ENCODE measurements at places on chromosomes 7 and 10.

GRCh38 chr7:121433775-121434174 lies 37.7 kb upstream of the FAM3C start:
- no peak for DNase-seq

DNA sequence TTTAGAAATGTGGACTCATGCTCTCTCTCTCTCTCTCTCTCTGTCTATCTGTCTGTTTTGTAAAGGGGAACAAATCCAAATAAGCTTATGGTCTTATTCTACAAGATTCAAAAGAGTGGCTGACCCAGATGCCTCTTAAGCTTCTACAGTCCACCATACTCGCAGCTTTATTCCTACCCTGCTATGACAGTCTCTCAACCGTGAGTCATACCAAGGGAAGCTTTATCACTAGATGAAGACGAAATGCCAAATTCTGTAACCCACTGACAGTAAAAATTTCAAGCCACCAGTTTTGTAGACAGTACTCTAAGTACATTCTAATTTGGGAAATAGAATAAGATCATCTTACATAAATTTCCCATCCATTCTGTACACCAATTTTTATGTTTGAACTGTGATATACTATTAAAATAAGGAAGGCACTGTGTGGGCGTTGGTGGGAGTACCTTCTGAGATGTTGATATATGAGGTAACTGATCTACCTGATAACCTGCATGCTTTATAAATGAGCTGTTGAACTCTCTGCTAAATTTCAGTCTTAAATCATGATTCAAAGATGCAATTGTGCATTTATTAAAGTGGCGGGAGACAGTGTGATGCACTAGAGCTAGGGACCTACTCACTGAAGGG lies 153.2 kb downstream of the KLF6 start:
- DNase-seq: no peak

GRCh38 chr10:70692043-70692603 lies 19.8 kb downstream of the ADAMTS14 start:
- DNase-seq: no peak

- no peak for DNase-seq
These were observed 7.0 kb downstream of the VPS37D start for GRCh38 chr7:73674468-73675124.

DNA sequence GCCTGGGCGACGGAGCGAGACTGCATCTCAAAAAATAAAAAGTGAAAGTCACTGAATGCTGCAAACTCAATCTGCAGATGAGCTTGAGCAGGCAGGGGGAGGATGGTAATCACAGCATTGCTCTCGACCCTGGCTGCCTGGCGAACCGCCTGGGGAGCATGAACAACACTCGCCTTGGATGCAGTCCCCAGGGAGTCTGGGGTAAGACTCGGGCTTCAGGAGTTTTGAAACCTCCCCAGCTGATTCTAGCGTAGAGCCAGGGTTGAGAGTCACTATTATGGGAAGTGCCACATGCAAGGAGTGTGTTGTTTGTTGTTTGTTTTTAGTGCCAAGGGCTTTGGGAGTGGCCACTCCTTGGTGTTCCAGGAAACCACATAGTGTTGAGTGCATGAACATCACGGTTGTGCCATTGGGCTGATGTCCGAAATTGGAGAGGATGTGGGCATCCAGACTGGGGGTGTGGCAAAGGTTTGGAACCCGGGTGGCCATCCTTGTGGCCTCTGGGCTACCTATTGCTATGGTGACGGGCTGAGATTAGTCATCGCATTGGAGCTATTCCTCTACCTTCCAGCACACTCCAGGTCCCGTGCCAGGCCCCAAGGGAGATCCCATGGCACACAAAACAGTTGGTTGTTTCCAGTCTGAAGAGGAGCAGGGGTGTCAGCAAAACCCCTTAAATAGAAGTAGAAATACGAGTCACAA lies 92.6 kb downstream of the RGS10 start:
- DNase-seq: no peak

- no peak for DNase-seq
These were observed 16.3 kb upstream of the GIMAP6 start for GRCh38 chr7:150648353-150649079.

- DNase-seq: peak; percentile 26
These were observed 127.9 kb upstream of the PRSS58 start for GRCh38 chr7:142385491-142386340.

GRCh38 chr7:145817687-145818086 lies 298.9 kb upstream of the CNTNAP2 start:
- DNase-seq: no peak

GRCh38 chr10:24168258-24169170 lies 40.4 kb upstream of the KIAA1217 start:
- DNase-seq: no peak

DNA sequence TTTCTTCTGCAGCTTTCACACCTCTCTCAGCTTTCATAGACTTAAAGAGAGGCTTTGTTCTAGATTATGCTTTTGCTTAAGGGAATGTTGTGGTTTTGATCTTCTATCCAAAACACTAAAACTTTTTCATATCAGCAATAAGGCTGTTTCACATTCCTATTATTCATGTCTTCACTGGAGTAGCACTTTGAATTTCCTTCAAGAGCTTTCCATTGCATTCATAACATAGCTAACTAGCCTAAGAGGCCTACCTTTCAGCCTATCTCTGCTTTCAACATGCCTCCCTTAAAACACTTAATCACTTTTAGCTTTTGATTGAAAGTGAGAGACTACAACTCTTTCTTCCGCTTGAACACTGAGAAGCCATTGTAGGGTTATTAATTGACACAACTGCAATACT lies 1117.0 kb upstream of the PHF14 start:
- no peak for DNase-seq

- DNase-seq: no peak
These were observed 44.0 kb downstream of the ASB4 start for GRCh38 chr7:95529701-95530100.

GRCh38 chr7:37540917-37541316 lies 92.3 kb upstream of the ELMO1 start:
- DNase-seq: no peak

DNA sequence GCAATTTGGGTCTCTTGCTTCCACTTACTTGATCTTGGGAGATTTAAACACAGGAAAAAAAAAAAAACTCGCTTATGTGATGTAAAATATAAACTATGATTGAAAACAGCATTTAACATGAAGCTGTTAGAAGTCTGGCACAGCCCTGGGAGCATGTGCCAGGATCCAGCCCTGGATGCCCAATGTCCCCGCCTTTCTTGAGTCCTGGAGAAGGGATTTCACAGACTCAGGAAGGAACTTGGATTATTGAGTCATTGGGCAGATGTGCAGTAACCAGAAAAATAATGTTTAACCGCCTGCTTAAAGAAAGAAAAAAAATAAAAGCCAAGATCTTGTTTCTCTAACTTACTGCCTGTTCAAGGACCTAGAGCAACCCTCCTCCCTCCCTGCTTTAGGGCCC lies 3.7 kb upstream of the JCAD start:
- DNase-seq: no peak

GRCh38 chr7:19899529-19899928 lies 126.1 kb upstream of the TMEM196 start:
- no peak for DNase-seq

- DNase-seq: no peak
These were observed 9.7 kb upstream of the ZNF485 start for GRCh38 chr10:43596546-43596945.

DNA sequence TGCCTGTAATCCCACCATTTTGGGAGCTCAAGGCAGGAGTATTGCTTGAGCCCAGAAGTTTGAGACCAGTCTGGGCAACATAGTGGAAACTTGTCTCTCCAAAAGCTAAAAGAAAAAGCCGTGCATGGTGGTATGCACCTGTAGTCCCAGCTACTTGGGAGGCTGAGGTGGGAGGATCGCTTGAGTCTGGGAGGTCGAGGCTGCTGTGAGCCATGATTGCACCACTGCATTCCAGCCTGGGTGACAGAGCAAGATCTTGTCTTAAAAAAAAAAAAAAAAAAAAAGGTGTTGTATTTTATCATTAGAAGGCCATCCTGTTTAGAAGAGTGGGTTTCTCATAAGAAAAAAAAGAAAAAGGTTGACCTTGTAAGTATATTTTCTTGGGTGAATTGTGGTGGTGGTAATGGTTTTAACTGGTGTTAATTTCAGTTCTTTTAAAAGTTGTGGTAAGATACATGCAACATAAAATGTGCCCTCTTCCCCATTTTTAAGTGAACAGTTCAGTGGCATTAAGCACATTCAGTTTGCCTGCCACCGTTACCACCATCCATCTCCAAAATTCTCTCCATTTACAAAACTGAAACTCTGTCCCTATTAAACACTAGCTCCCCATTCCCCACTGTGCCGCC lies 34.7 kb downstream of the GRIFIN start:
- no peak for DNase-seq

GRCh38 chr7:75048435-75049379 lies 24.9 kb downstream of the RCC1L start:
- no peak for DNase-seq

GRCh38 chr7:159149488-159149887 lies 4.8 kb upstream of the VIPR2 start:
- no peak for DNase-seq

- DNase-seq: no peak
These were observed 396.7 kb downstream of the EXOC4 start for GRCh38 chr7:133649593-133649992.

- no peak for DNase-seq
These were observed 208.0 kb upstream of the C7orf33 start for GRCh38 chr7:148382596-148382995.

- no peak for DNase-seq
These were observed 334.7 kb upstream of the CHRM2 start for GRCh38 chr7:136533732-136534131.

- no peak for DNase-seq
These were observed 380.0 kb downstream of the REEP3 start for GRCh38 chr10:63901228-63901627.

GRCh38 chr10:84632866-84633265 lies 304.5 kb downstream of the CCSER2 start:
- DNase-seq: no peak

- DNase-seq: no peak
These were observed 1.7 kb downstream of the ELFN1 start for GRCh38 chr7:1671594-1672451.

GRCh38 chr7:109763611-109764010 lies 1193.9 kb downstream of the DNAJB9 start:
- DNase-seq: no peak

DNA sequence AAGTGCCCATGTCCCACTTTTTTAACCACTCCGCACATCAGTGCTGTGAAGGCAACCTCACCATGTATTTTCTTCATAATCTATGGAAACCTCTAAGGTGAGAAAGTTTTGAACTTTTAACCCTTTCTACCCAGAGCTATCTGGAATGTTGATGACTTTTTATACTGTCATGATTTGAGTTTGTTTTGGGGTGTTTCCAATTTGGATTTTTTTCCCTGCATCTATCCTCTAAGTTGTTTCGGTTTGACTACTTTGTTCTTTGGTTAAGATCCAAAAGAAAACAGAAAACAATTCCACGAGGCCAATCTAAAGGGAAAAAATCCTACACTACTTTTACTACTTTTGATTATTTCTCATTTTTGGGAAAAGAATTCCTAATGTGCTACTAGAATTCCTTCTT lies 279.7 kb downstream of the USP6NL start:
- DNase-seq: no peak

- no peak for DNase-seq
These were observed 1127.7 kb upstream of the LRRTM3 start for GRCh38 chr10:65798133-65798532.

GRCh38 chr10:27646194-27646593 lies 99.4 kb downstream of the MKX start:
- no peak for DNase-seq

DNA sequence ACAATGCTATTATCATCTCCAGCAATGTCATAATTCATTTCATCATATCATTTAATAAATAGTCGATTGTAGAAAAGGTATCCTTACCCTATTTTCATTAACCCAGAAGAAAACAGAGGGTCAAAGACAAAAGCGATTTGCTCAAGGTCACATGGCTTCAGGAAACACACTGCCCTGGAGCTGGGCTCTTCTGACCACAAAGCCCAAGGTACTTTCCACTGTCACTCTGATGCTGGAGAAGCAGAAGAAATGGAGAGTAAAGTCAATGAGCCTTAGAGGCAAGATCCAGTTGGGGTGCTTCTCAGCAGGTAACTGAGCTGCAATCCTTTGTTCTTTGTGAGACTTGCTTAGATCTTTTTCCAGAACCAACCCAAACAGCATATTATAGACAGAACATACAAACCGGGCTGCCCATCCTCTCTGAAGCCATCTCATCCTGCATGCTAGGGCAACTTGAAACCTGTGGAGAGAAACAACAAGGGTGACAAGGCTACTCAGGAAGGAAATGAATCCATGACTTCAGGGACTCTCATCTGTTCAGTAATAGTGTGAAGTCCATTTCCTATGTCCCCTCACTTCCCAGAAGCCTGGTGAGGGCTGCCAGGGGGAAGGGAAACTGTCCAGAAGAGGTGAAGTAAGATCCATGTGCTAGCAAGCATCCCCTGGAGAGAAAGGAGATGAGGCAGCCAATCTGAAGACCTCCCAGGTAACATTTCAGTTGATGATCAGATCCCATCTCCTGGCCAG lies 148.6 kb upstream of the SVIL start:
- DNase-seq: no peak

GRCh38 chr7:101161692-101162471 lies 3.5 kb downstream of the VGF start:
- no peak for DNase-seq

DNA sequence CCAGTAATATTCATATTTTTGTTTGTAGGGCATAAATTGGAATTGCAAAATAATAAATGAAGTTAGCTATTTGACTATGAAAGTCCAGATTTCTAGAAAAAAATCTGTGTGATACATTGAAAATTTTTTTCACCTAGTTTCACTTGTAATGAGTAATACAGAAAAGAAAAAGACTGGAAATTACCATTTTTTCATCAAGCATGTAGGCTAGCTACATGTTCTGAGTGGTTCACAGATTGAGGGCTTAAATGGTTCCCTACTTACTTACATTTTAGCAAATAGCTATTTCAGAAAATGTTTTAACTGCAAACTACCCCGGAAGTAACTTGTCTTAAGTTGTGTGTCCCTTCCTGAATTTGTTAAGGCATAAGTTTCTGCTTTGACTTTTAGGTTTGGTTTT lies 396.0 kb downstream of the PHF14 start:
- DNase-seq: no peak

GRCh38 chr10:15314482-15315045 lies 56.5 kb downstream of the FAM171A1 start:
- DNase-seq: no peak

DNA sequence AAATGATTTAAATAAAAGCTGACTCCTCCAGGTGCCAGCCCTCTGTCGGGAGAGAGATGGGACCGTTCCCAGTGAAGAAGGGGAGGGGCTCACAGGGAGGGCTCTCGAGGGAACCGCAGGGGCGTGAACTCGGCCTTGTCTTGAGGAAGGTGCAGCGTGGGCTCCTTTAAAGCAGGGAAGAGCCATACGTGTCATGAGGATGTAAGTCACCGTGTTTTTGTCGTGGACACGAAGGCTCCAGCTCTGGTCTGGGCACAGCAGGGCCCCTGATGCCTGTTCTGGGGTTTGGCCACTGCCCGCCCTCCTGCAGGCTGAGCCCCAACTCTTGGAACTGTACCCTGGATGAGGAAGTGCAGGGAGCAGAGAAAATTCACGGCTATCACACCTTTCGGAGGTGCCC lies 45.0 kb downstream of the JAKMIP3 start:
- no peak for DNase-seq

- no peak for DNase-seq
These were observed 244.3 kb downstream of the PHF14 start for GRCh38 chr7:11217848-11218565.

GRCh38 chr7:2196381-2197378 lies 36.1 kb downstream of the MAD1L1 start:
- no peak for DNase-seq

GRCh38 chr7:19939746-19940145 lies 166.3 kb upstream of the TMEM196 start:
- DNase-seq: no peak

Measured in neuronal stem cell (in vitro differentiated cells).